ENCODE measurements at places on chromosomes 16 and 17.

GRCh38 chr17:48259694-48260291 lies 152.2 kb downstream of the SNX11 start:
- no peak for DNase-seq

GRCh38 chr16:86117235-86117634 lies 218.3 kb downstream of the IRF8 start:
- no peak for DNase-seq

DNA sequence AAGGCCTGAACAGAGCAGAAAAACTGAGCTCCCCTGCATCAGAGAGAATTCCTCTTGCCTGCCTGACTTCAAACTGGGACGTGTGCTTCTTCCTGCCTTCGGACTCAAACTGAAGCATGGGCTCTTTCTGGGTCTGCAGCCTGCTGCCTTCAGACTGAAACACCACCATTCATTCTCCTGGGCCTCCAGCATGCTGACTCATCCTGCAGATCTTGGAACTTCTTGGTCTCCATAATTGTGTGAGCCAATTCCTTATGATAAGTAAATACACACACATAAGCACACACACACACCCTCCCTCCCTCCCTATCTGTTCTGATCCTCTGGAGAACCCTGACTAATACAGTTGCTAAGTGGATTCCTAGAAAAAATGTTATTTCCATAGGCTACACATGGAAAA lies 874.3 kb upstream of the EEF2KMT start:
- DNase-seq, result no peak

- no peak for DNase-seq
Measured at GRCh38 chr16:9797306-9797705, 384.9 kb downstream of the GRIN2A start.

DNA sequence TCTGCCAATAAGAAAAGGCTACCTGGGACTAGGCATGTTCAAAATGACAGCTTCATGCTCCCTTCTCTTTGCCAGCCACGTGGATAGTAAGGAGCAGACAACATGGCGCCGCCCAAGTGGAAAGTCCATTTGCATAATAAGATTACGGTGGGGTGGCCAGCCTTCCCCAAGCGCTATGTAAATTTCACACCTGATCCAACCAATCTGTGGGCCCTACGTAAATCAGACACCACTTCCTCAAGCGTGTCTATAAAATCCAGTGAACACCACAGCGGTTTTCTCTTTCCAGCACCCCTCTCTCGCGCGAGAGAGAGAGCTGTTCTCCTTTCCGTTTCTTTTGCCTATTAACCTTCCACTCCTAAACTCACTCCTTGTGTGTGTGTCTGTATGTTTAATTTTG lies 140.3 kb upstream of the ERCC4 start:
- DNase-seq, result peak; percentile 86

DNA sequence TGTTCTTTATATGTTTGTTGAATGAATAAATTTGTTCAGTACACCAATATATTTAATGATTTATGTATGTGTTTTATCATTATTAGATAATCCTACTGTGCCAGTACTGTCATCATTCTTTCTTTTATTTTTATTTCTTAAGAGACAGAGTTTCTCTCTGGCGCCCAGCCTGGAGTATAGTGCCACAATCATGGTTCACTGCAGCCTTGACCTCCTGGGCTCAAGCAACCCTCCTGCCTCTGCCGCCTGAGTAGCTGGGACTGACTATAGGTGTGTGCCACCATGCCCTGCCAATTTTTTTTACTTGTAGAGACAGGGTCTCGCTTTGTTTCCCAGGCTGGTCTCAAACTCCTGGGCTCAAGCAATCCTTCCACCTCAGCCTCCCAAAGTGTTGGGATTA lies 41.8 kb downstream of the PAFAH1B1 start:
- DNase-seq, result no peak

DNA sequence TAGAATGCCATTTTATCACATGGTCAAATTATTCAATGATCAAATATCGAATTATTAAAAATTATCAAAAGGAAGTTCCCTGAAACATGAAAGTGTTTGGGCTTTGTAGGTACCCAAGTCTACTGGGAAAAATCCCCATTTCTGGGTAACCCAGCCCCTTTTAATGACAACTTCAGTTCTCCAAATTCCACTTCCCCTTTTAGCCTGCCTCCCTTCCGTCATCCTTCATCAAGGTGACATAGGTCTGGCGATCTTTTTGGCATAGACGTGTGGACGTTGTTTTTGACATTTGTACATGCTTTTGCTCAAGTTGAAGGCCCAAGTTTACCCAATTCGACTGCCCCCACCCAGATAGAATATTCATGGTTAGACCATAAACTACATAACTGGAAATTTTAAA lies 660.9 kb downstream of the MAF start:
- DNase-seq, result no peak

- no peak for DNase-seq
Measured at GRCh38 chr16:86317813-86318650, 192.3 kb upstream of the FOXF1 start.

GRCh38 chr16:31177136-31177535 lies 2.8 kb upstream of the FUS start:
- DNase-seq, result no peak

- no peak for DNase-seq
Measured at GRCh38 chr16:11202260-11203091, 53.5 kb downstream of the SOCS1 start.

- DNase-seq, result no peak
Measured at GRCh38 chr16:4212934-4213296, 29.0 kb downstream of the SRL start.

DNA sequence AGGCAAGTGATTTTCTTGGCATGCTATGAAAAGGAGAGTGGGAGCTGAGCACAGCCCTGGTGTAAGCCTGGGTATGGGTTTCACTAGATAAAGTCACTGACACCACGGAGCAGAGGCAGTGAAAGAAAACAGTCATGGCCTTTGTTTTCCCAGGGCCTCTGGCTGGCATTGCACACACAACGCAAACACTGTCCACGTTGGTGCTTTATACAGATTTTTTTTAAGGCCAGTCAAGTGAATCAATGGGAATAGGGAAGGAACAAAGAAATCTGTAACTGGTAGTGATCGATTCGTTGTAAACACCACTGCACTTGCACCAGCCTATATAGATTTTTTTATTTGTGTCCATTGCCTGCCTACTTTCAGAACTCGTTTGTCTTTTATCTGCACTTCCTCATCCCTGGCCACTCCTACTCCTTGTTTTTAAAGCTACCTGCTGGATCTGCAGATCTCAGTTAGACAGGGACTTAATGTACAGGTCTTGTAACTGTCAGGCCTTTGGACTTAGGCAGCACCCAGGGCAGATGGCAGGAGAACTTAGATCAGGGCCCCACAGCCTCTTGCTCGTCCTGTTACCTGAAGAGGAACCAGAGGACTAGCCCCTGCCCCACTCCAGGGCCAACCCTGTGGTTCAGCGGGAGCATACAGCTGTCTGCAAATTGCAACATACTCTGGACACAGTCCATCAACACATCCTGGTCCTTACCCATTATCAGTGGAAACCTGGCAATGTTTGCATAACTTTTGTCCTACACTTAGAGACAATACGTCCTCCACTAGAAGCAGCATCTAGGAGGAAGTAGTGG lies 10.6 kb upstream of the TMIGD1 start:
- DNase-seq, result no peak

DNA sequence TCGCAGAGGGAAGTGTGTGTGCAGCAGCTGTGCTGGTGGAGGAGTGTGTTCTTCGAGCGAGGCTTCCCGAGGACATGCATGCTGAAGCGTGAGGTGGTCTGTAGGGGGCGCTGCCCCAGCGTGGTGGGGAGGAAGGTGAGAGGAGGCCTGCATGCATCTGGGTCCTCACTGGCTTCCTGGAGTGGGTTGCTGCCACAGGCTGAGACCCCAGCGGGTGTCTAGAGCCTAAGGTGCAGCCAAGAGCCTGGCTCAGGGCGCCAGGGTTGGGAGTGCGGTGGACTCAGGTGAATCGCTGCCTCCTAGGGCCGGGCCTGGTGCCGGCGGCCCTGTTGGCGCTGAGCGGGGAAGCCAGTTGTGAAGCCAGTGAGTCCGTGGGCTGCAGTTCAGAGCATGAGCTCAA lies 7.5 kb upstream of the HSD3B7 start:
- no peak for DNase-seq

- DNase-seq, result no peak
Measured at GRCh38 chr16:24983561-24983960, 31.6 kb downstream of the ARHGAP17 start.

DNA sequence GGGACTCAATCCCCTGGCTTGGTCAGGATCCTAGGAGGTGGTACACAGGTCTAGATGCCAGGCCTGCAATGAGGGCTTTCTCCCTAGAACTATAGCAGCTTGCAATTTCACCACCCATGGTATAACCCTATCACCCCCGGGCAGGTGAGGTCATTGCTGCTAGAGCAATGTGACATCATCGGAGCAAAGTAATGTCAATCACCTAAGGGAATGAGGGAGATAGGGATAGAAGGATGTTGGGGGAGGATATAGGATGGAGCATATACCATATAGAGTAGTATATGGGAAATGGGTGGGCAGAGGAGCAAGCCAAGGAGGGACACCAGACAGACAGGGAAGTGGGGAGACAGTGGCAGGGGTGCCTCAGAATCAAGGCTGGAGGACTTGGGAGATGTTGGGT lies 3.3 kb downstream of the KCNH4 start:
- DNase-seq, result no peak

- peak; percentile 52 for DNase-seq
Measured at GRCh38 chr16:4344983-4345835, 5.9 kb downstream of the PAM16 start.

GRCh38 chr17:32519228-32520103 lies 32.7 kb downstream of the CDK5R1 start:
- DNase-seq, result peak; percentile 83

GRCh38 chr17:61715348-61715747 lies 124.3 kb upstream of the NACA2 start:
- DNase-seq, result no peak

DNA sequence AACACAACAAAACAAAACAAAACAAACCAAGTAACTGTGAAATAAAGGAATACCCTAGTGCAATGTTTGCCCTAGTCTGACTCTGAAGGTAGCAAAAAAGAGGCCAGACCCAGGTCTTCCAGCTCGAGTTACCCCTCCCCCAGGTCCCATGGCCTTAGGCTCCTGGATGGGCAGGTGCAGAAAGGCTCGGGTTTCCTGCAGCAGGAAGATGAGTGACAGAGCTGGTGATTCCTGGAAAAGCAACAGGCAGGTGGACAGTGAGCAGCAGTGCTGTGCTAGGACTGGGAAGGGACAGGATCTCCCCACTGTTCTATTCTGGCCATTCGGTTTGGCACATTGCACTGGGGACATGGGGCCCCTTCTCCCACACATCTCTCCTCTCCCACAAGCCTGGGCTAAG lies 42.9 kb upstream of the MRTFB start:
- DNase-seq, result no peak

DNA sequence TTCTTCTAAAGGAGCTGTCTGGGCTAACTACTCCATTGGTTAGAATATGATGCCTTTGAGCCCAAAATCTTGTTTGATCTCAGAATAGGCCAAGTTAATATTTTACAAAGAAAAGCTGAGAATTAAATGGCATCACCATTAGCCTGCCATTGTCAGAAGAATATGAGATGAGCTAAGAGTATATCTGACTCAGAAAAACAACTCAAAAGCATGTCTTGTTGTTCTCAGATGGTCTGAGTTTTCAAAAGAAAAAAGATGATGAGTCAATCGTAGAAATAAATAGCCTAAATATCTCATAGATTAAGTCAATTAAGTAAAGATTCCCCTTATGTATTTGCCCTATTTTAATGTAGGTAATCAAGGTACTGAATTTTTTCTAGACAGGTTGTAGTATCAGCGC lies 197.1 kb upstream of the TBX2 start:
- no peak for DNase-seq

DNA sequence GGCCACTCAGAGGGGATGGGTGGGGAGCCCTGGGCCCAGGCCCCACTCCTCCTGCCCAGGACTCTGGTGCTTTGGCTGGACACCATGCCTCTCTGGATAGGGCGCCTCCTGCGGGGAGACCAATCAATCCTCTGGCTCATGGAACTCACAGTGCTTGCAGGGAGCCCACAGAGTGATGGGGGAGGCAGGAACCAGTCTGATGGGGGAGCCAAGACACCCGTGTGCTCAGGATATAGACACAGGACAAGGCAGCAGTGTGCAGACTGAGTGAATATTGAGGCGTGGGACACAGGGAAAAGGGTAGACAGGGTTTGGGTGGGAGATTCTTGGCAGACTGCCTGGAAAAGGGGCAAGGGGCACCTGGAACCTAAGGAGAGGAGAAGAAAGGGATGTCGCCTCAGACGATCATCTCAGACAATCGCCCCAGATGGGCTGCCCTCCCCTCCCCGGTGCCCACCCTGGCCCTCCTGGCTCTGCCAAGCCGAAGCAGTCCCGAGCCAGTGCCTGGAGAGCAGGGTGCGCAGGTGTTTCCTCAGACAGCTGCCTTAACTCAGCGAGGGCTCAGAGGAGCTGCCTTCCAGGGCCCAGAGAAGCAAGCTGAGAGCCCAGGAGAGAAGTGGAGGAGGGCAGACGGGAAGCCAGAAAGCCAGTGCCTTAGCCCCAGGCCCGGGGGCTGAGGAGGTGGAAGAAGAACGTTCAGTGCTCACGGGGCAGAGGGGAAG lies 37.4 kb upstream of the DLX4 start:
- DNase-seq, result peak; percentile 70

DNA sequence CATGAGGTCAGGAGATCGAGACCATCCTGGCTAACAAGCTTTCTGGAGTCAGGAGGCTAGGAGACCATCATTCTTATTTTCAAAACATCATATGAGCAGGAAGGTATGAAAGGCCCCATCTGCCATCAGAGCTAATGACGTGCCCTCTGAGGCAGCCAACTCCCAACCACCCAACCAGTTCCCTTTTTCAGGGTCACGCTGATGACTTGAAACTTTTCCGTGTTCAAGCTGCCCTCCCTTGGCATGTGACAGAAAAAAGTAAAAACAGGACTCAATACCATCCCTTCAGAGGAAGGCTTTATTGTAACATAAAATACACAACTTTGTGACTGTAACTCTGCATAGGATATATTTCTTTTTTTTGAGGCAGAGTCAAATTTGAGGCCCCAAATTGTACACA lies 4.6 kb upstream of the GHDC start:
- no peak for DNase-seq

DNA sequence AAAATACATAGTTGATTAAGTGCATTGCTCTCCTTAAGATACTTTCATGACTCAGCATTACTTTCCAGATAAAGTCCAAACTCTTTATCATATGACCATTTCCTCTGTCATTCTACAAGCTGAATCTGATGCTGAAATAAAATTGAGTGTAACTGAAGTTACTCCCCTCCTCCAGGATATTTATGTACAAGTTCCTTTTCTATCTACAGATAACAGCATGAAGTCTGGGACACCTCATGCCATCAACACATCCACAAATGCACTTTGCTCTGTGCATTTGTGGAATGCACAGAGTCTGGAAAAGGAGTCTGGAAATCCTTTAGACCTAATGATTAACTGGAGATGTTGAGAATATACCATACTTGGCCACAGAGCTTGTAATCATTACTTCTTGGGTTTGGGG lies 60.5 kb downstream of the ACSM2B start:
- no peak for DNase-seq

- no peak for DNase-seq
Measured at GRCh38 chr17:75594499-75595283, 7.1 kb downstream of the MYO15B start.

- DNase-seq, result no peak
Measured at GRCh38 chr16:89636663-89637062, 20.8 kb downstream of the CHMP1A start.

GRCh38 chr17:82062076-82062983 lies 3.3 kb downstream of the DUS1L start:
- no peak for DNase-seq
